ENCODE measurements at places on chromosomes 1 and 21.

- no peak for DNase-seq
Measured at GRCh38 chr1:181513786-181514297, 30.5 kb downstream of the CACNA1E start.

GRCh38 chr1:230071316-230071715 lies 4.3 kb downstream of the GALNT2 start:
- peak; percentile 41 for DNase-seq

GRCh38 chr1:165011991-165012531 lies 344.5 kb downstream of the LMX1A start:
- DNase-seq: no peak

GRCh38 chr1:55211863-55212262 lies 3.3 kb downstream of the USP24 start:
- DNase-seq: no peak

GRCh38 chr21:42991992-42992740 lies 17.8 kb downstream of the PKNOX1 start:
- DNase-seq: peak; percentile 46

DNA sequence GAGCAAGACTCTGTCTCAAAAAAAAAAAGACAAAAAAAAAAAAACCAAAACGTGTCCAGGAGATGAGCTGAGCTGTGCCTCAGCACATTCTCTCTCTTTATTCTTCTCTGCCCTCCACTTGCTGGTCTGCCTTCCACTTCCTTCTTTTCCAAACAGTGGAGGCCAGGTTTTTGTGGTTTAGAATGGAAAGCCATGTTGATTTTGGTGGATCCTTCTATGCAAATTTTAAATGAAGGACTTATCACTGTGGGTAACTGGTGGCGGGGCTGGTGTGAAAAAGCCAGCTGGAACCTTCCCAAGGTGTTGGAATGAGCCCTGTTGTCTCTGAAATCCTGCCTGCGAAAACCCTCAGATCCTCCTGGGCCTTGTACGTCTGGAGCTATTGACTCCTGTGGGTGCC lies 61.9 kb downstream of the PTPRU start:
- no peak for DNase-seq

- no peak for DNase-seq
Measured at GRCh38 chr1:65289449-65289848, 19.9 kb upstream of the DNAJC6 start.

DNA sequence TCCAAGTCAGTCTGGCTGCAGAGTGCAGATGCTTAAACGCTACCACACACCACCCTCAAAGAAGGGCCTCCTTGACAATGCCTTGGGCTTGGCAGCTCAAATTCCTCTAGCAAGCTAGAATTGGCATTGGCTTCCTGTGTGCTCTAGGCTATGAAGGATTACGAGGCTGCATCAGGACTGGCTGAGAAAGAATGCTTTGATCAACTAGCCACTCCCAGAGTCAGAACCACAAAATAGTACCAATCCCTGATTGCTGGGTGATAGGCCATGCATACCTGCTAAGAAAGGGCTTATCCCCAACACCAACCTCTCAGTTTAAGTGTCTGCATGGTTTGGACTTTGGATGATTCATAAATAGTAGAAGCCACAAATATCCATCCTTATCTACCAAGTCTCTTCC lies 504.9 kb downstream of the OMA1 start:
- no peak for DNase-seq

DNA sequence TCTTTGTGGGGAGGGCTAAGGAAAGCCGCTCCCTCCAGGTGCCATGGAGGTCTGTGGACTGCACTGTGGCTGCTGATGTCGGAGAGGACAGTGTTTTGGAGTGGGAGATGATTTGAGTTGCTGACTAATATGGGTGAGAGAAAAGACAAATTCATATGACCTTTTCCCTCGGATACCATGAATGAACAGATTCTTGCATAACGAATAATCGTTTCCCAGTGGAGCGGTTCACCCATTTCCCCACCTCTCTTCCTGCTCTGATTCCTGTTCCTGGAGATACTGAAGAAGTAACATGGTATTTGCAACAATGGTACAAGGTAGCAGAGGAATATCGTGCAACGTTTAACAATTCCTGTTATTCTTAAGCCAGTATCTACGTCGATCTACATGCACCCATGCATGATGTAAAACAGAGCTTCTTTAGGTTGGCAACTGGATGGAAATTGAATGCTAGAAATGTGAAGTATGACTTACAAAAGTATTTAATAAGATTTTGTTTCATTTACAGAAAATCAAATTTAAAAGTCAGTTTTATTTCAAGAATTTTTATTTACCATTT lies 227.1 kb downstream of the TOMM20 start:
- DNase-seq: no peak

- DNase-seq: peak; percentile 94
Measured at GRCh38 chr1:165900576-165901380, 73.4 kb downstream of the UCK2 start.

GRCh38 chr1:9438431-9439073 lies 100.7 kb upstream of the SLC25A33 start:
- peak; percentile 30 for DNase-seq

- DNase-seq: peak; percentile 29
Measured at GRCh38 chr1:15173863-15174614, 20.5 kb downstream of the TMEM51 start.

DNA sequence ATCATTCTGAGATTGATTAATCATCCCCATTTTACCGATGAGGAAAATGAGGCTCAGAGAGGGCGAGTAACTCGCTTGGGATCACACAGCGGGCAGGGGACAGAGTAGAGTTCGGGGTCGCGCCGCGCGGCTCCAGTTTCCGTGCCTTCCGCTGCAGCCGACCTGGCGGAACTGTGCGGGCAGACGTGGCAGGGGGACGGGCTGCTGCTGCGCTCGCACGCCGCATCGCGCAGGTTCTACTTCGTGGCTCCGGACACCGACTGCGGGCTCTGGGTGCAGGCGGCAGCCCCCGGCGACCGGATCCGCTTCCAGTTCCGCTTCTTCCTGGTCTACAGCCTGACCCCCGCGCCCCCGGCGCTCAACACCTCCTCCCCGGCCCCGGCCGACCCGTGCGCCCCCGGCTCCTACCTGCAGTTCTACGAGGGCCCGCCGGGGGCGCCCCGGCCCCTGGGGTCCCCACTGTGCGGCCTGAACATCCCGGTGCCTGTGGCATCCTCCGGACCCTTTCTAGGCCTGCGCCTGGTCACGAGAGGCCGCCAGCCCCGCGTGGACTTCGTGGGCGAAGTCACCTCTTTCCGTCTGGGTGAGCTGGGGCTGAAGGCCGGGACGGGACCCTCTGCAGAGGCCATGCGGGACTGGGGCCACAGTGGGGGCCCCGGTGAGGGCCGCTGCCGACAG lies 2.3 kb downstream of the LDLRAD2 start:
- peak; percentile 12 for DNase-seq

DNA sequence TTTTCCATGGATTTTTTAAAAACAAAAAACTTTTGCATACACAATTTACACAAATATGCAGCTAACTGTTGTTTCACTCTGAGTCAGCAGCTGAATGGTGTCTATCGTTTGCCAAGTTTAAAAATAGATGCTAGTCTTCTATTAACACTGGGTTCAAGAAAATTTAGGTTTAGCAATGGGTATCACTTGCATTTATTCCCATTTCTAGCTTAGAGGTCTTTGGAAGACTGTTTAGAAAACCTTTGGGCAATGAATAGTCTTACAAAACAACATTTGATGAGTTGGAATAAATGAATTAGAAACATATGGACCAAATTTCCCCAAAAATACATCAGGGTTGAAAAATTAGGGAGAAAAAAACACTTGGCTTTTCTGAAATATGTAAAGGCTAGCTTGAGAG lies 165.8 kb downstream of the LYPLAL1 start:
- no peak for DNase-seq

- no peak for DNase-seq
Measured at GRCh38 chr21:28135646-28136045, 857.0 kb downstream of the LTN1 start.

DNA sequence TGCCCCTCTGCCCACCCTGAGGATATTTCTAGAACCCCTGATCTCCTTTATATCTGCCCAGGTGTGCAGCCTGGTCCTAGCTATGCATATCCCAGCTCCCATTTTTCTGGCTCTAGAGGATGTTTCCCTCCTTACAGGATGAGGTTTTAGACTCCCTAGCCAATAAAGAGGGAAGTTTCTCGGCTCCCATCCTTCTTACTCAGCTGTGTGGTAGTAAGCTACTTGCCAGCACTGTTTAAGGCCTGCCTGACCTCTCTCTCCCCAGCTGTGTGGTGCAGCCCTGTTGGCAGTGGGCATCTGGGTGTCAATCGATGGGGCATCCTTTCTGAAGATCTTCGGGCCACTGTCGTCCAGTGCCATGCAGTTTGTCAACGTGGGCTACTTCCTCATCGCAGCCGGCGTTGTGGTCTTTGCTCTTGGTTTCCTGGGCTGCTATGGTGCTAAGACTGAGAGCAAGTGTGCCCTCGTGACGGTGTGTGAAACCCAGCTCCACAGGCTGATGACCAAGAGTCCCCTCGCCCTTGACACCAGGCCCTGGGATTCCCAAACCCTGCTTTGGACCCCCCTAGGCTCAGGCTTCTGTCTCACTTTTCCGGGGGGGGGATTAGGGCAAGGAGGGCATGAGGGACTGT lies 7.8 kb upstream of the P3R3URF start:
- no peak for DNase-seq

GRCh38 chr1:27979151-27979858 lies 19.5 kb downstream of the XKR8 start:
- DNase-seq: no peak

GRCh38 chr21:42748620-42749176 lies 95.3 kb downstream of the PDE9A start:
- DNase-seq: no peak

DNA sequence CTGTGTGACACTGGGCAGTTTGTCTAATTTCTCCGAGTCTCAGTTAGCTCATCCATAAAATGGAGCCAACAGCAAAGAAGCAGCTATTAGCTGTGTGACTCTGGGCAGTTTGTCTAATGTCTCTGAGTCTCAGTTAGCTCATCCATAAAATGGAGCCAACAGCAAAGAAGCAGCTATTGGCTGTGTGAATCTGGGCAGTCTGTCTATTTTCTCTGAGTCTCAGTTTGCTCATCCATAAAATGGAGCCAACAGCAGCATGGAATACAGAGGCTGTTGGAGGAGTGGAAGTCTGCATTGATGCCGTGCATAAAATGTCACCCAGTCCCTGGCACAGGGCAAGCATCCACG lies 297.0 kb upstream of the VAMP3 start:
- no peak for DNase-seq

- peak; percentile 77 for DNase-seq
Measured at GRCh38 chr1:93692983-93693591, 11.4 kb upstream of the BCAR3 start.

GRCh38 chr1:41827991-41828570 lies 90.6 kb downstream of the HIVEP3 start:
- DNase-seq: no peak

- DNase-seq: no peak
Measured at GRCh38 chr1:149884433-149885338, 14.7 kb upstream of the BOLA1 start.

- no peak for DNase-seq
Measured at GRCh38 chr21:44892095-44892494, 18.6 kb upstream of the PTTG1IP start.

DNA sequence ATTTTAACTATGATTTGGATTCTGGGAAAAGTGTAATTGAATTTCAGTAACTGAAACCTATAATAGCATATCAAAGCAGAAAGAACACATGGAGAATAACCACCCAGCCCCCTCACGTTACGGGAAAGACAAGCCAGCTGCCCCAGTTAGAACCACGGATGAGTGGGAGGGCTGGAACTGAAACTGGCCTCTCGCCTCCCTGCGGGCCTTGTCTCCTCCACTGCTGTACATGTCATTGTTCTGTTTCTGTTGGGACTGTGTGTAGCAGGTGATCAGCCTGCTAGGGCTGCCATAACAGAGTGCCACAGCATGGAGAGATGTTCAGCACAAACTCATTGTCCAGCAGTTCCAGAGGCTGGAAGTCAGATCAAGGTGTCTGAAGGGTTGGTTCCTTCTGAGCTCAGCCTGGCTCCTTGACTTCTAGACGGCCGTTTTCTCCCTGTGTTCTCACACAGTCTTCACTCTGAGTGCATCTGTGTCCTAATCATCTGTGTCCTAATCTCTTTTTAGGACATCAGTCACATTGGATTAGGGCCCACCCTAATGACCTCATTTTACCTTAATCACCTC lies 52.4 kb downstream of the MAP3K21 start:
- DNase-seq: no peak

DNA sequence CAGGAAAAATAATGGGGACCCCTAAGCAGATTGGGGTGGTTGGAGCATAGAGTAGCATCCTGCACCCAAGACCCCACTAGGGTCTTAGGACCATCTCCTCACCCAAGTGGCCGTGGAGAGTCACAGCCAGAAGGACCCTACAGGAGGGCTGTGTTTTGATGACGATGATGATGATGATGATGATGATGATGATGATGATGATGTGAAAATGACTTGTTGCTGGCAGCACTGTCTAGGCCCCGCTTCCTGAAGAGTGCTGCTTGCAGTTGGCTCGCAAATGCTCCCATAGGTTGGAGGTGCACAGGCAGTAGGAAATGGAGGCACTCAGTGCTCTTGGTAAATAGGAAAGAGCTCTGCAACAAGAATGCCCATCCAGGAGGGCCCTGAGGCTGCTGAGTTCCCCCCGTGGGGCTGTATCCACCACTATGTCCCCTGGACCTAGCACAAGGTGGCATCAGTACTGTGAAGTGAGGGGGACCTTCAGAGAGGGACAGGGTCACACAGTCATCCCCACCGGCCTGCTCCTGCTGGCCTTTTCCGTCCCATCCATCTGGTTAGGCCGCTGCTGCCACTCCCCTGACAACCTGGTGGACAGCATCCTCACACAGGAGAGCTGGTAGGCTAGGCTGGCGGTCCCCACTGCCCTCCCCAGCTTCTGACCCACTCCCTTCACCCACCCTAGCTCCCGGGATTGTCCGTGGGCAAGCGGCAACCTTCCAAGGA lies 139.6 kb downstream of the FOXD2 start:
- DNase-seq: no peak

DNA sequence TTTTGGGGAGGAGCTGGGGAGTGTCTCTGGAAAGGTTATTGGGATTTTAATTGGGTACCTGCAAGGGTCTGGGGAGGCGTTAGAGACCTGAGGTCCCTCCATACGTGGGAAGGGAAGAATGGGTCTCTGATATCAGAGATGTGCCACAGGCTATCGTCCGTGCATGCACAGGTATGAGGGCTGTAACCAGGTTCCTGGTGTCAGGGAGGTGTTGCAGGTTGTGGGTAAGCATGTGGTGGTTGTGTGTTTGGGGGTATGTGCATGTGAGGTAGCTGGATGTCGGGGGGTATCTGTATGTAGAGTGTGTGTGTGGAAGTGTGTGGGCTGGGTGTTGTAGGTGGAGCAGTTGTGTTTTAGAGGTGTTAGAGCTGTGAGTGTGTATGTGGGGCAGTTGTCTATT lies 8.3 kb downstream of the AHDC1 start:
- DNase-seq: no peak

DNA sequence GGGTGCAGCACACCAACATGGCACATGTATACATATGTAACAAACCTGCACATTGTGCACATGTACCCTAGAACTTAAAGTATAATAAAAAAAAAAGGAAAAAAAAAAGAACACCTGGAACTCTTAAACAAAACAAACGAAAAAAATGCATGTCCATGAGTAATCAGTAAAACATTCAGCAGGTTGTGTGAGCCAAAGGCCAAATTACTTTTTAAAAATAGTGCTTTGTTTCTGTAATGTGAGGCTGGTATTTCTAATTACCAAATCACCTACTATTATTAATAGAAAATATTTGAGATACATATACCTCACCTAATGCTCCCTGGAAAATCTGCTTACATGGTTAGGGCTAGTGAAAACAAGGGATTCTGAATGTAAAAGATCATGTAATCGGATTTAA lies 294.4 kb upstream of the NR5A2 start:
- no peak for DNase-seq

- DNase-seq: no peak
Measured at GRCh38 chr1:154353460-154353904, 28.2 kb downstream of the ATP8B2 start.

GRCh38 chr1:242847390-242847993 lies 323.0 kb upstream of the PLD5 start:
- DNase-seq: no peak

Measured in thyroid gland (tissue), 4 donors.